CD4-positive, alpha-beta T cell treated with Interleukin-21 for 1 hour (primary cell): ENCODE measurements at places on chromosomes 6 and 20.

DNA sequence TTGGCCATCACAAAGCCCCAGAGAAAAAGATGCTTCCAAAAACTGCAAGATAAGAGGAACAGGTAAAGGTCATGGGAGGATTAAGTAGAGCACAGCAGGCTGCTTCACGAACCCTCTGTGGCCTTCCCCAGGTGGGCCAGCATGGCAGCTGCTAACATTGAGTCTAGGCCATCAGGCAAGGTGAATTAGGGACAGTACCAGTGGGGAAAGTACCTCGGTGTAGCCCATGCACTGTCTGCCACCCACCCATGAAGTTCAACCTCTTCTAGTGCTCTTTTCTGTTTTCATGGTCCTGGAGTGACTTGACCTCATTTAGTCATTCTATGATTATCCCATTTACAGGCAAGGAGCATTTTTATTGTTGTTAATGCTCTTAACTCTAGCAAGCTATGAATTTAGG is 108.6 kb upstream of the DUSP22 start:
- DNase-seq: no peak

GRCh38 chr20:1868856-1869255 is 26.4 kb upstream of the SIRPA start:
- DNase-seq: no peak

DNA sequence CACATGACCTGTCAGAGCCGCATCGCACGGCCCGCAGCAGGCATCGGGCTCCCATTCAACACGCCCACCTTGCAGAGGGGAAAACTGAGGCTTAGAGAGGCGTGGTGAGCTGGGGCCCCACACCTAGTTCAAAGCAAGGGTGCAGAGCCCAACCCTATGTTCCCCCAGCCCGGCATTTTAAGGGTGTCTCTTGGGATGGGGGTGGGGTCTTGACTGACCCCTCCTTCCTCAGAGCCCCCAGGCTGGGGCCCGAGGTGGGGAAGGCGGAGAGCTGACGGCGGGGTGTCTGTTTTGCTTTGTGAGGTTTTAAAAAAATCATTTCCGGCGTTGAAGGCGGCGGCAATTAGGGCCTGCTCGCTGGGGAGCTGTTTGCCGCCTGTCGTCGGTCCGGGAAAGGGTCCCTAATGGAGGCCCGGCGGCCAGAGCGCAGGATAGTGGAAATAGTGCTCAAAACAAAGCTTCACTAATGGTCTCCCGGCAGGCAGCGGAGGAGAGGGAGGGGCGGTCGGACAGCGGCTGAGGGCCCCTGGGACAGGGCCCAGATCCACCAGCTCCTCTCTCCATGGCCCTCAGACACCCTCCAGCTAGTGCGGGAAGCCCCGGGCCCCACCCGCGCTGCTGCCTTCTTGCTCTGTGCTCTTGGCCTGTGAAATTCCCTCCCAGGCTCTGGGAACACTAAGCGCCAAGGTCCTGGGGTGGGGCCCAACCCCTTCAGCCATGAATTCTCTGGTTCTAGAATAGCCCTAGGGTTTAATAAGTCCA is 11.9 kb downstream of the VSTM2L start:
- DNase-seq: peak; percentile 13

GRCh38 chr6:105179244-105180065 is at the start of gene POPDC3:
Gene POPDC3, minus strand, starts transcription at chr6:105180014. Its CDS starts 18,105 bp downstream, at chr6:105161909.
- DNase-seq: no peak

- DNase-seq: no peak
Observed at GRCh38 chr6:95676011-95676628, 98.8 kb downstream of the MANEA start.

- DNase-seq: no peak
Observed at GRCh38 chr20:46979603-46980241, 85.1 kb downstream of the EYA2 start.

- DNase-seq: no peak
Observed at GRCh38 chr6:42688281-42688680, 34.1 kb downstream of the PRPH2 start.

DNA sequence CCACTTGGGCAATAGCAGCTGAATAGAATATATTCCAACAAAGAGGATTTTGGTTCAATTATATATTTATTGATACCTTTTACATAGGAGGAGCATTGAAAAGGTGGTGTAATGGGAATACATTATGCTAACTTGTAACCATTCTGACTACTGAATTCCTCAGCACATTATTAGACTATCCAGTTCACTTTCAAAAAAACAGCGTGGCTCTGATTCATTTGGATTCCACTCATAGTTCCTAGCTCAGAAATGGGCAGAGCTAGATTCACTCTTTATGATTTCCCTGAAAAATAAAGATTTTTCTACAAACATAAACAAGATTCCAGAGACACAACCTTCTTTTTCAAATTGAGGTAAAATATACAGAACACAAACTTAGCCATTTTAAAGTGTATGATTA is 9.2 kb upstream of the TRERF1 start:
- DNase-seq: no peak

GRCh38 chr6:38194282-38194572 is 374.7 kb downstream of the ZFAND3 start:
- DNase-seq: no peak

DNA sequence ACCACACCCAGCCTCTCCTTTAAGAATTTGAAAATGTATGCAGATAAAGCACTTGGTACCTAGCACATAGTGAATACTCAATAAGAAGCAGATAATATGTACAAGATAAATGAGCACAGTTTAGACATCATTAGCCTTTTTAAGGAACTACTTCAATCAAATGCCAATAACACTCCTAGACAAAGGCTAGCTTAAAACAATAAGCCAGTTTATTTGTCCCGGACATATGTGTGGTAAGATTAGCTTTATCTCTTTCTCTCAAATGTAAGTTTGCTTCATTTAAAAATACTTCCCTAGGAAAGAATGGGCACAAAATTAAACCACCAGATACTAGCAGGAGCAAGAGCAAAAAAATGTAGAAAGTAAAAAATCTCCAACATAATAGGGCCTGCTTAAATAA is 73.8 kb downstream of the MAP3K5 start:
- DNase-seq: no peak

DNA sequence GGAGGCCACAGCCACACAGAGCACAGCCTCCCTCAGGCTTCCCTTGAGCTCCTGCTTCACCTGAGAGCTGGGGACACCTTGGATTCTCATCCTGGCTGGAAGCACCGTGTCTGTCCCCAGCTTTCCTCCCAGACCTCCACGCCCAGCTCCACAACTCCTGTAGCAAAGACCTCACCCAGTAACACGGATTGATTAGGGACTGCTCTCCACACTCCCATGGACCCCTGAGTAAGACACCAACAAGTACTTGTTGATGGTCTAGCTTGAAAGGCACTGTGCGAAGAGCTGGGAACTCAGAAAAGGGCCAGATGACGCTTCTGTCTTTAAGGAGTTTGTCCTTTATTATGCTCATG is 109.6 kb downstream of the DLL1 start:
- no peak for DNase-seq

- no peak for DNase-seq
Observed at GRCh38 chr20:7829776-7830175, 110.5 kb downstream of the HAO1 start.

DNA sequence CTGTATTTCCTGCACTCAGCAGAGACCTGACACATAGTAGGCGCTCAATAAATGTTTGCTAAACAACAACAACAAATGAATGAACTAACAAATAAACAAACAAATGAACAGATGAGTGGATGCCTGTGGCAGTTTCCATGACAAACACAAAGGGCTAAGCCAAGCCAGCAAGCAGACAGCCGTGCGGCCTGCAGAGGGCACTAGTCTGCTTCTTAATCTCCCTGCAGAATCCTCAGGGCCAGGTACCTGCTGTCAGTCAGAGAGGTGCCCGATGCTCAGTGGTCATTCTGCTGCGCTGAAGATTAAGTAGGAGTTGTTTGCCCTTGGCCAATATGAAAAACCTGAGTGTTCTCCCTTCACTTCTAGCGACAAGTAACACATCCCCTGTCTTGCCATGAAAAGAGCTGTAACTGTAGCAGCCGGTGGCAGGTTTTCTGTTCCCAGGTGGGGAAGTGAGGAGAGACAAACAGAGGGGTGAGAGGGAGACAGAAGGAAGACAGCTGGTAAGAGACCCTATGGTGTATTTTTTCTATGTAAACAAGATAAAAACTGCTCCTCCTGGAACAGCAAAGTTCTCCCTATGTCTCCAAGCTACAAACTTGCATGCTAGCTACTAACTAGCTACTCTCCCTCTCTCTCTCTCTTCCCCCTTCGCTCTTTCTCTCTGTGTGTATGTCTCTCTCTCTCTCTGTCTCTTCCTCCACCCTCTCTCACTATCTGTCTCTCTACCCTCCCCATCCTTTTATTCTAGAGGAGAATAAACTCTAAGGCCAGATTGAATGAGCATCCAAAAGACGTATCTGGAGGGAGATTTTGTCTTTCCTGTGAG is at the start of gene MC3R:
MC3R (plus strand) TSS at position 779 of the 829 bp plus-strand sequence. CDS start 112 bp downstream, outside the sequence.
- peak; percentile 30 for DNase-seq

- no peak for DNase-seq
Observed at GRCh38 chr20:50596694-50597021, 86.5 kb downstream of the PTPN1 start.

DNA sequence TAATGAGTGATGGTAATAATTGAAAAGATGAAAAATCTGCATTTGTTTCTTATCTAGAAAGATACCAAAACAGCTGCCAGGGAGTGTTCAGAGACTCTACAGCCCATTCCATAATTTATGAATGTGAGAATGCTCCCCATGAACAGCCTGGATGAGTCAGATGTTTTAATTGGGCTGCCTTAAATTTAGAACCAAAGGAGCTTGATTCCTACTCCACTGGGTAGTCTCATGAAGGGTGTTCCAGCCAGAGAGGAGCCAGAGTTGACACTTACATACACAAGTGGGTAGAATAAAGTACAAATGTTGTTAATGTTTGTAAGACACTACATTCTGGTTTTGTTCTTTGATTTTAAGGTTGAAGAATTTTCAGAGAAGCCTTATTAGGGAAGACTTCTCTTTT is 158.7 kb upstream of the PRND start:
- no peak for DNase-seq
